ENCODE measurements at places on chromosomes 5 and 9.

GRCh38 chr5:111472579-111472978 lies 39.8 kb downstream of the STARD4 start:
- DNase-seq = no peak

DNA sequence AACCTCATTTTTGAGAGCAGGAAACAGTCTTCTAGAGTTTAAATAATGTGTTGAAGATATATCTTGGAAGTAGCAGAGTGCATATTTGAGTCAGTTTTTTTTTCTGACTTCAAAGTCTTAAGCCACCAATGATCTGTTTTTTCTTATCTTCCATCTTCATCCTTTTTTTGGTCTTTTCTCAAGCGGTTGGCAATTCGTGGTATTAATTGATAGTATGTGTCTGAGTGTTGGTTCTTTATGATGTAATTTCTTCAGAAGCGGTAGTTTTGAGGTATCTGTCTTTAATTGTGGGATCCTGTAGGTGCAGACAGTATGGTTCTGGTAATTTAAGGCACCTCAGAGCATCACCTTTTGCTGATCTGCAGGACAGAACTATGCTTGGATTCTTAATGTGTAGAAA lies 3.9 kb downstream of the CSNK1G3 start:
- DNase-seq = no peak

- DNase-seq = no peak
These were observed 4.6 kb downstream of the NIPAL4 start for GRCh38 chr5:157464519-157465171.

GRCh38 chr5:170416526-170416925 lies 27.4 kb upstream of the KCNMB1 start:
- DNase-seq = no peak

DNA sequence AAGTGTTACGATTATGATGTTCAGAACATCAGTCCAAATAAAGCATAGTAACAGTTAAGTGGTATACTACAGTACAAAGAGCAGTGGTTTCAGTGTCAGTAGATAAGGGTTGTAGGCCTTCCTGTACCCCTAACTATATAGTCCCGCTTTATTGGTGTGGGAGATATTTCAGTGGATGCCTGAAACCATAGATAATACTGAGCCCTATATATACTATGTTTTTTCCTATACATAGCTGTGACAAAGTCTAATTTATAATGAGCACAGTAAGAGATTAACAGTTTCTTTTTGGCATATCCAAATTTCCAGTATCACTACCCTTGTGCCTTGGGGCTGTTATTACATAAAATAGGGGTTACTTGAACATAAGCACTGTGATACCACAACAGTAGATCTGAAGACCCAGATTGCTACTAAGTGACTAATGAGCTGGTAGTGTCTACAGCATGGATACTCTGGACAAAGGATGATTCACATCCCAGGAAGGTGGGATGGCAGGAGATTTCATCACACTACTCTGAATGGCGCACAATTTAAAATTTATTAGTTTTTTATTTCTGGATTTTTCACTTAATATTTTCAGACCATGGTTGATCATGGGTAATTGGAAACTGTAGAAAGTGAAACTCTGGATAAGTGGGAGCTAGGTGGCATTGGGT lies 119.3 kb downstream of the RPS23 start:
- no peak for DNase-seq

DNA sequence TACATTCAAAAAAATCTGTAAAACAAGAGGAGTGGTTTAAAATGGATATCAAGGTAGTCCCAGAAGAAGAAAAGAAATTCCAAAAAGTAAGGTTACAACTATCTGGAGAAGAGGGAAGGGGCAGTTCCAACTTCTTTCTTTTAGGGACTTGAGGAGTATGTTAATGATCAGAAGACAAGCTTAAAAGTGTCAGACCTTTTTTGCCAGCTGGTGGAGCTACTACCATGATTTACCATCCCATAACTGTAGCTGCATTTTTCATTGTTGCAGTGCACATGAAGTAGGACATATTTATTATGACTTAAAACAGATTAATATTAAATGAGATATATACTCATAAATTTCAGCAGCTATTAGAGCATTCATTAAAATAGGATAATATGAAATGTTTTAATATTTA lies 158.5 kb upstream of the RGS7BP start:
- DNase-seq = no peak

GRCh38 chr9:121362813-121363621 lies 7.0 kb downstream of the STOM start:
- no peak for DNase-seq

DNA sequence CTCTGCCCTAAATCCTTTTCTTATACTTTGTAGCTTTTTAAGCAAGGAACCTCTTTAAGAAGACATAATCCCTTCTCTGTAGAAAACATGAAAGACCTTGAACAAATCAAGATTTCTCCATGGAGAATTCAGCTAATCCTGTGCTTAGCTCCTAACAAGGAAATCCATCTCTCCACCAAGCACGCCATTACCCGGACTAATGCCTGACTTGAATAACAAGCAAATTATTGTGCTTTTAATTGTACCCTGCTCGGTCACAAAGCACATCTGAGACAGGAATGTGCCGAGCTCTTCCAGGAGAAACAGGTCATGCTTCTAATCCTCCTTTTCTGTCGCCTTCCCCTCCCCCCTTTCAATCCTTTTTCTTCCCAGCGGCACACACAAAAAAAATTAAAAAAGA lies 141.3 kb downstream of the PSAT1 start:
- no peak for DNase-seq

DNA sequence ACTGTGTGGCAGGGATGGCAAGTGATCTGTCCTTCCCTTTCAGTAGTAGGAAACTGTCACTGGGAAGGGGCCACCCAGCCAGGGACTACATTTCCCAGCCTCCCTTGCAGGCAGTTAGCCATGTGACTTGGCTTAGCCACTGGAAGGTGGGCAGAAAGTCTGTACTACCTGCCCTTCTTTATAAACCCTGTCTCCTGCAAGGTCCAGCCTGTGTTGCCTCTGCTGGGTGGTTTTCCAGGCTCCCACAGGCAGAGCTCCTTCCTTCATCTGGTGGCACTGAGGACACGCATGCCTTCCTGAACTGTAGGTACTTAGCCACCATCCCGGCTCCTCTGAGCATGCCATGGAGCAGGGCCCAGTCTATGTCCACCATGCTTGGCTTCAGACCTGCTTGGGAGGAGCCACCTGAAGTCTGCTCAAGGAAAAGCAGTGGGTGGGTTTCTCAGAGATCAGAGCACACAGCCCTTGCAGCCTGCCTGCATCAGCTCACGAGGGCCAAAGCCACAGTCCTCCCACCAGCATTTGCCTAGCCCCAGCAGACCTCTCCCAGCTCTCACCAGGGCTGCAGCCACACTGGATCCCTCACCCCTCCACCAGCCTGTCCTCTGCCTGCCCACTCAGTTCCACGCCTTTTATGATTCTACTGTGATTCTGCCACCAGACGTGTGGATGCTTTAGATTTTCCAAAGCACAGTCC lies 16.7 kb upstream of the SLC25A51 start:
- no peak for DNase-seq

- no peak for DNase-seq
These were observed 215.9 kb upstream of the RFX3 start for GRCh38 chr9:3741729-3742128.

- DNase-seq = no peak
These were observed 45.2 kb upstream of the NOTCH1 start for GRCh38 chr9:136590821-136591752.

- DNase-seq = no peak
These were observed 91.2 kb downstream of the PAX5 start for GRCh38 chr9:36942891-36943290.

GRCh38 chr5:32504989-32505596 lies 60.6 kb upstream of the ZFR start:
- peak; percentile 65 for DNase-seq

DNA sequence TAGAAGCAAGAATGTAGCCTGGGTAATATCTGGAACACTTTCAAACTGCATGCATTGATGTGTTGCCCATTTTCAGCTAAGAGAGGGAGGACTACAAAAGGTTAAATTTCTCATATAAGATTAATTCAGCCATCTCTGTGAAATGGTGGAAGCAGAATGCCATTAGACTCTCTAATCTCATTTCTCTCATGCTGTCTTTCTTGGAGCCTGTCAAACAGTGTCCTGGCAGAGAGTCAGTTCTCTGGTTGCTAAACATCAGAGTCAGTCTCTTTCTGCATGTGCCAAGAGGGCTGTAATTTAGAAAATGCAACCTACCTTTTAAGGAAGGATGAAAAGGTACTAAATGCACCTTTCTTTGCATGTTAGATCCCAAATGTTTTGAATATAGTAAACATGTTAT lies 910 bp upstream of the GARNL3 start:
- DNase-seq = no peak

- DNase-seq = no peak
These were observed 121.7 kb downstream of the DEPDC1B start for GRCh38 chr5:60578315-60578714.

DNA sequence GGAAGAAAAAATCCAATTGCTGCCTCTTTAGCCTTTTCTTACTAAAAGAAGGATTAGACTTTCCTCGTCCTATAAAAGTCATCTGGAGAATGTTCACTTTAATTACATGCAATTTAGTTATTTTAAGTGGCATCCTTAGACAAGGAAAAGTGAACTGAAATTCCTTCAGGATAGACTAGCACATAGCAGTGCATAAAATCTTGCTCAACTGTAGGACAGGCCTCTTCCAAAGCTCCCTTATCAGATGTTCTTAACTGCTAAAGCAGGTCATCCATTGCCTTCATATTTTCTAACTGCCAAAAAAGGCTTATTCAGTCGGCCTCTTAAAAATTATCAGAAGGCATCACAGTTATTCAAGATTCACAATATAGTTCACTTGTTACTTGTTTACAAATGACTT lies 396.5 kb downstream of the DMRT2 start:
- no peak for DNase-seq

DNA sequence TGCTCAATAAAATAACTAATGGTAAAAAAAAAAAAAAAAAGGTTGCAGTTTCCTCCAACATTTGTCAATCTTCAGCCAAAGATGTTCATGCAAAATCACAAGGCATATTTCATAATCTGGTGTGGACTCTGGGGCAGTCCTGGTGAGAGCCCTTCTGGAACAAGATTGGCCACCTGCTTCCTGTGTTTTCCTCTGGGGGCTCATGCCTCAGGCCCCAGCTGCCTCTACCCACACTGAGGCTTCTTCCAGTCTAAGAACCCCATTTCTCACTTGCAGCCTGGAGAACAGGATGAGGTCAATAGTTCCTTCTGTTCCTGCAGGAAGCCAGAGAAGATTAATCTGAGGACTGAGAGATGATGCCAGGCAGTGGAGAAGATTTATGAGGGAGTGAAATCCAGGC lies 492.6 kb upstream of the BRINP1 start:
- no peak for DNase-seq

DNA sequence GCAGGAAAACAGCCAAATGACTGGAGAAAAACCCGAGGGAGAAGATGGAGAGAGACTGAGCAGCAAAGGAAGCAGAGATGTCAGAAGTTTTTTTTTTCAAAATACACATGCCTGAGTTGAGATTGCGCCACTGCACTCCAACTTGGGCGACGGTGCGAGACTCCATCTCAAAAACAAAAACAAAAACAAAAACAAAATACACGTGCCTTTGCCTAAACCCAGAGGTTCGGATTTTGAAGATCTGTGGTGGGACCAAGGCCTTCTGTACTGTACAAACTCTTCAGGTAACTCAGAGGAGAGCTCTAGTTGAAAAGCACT lies 38.8 kb upstream of the FBXW11 start:
- no peak for DNase-seq

GRCh38 chr5:148791334-148791667 lies 35.1 kb upstream of the ADRB2 start:
- no peak for DNase-seq

- DNase-seq = no peak
These were observed 37.5 kb downstream of the ZNF618 start for GRCh38 chr9:113913426-113914195.

DNA sequence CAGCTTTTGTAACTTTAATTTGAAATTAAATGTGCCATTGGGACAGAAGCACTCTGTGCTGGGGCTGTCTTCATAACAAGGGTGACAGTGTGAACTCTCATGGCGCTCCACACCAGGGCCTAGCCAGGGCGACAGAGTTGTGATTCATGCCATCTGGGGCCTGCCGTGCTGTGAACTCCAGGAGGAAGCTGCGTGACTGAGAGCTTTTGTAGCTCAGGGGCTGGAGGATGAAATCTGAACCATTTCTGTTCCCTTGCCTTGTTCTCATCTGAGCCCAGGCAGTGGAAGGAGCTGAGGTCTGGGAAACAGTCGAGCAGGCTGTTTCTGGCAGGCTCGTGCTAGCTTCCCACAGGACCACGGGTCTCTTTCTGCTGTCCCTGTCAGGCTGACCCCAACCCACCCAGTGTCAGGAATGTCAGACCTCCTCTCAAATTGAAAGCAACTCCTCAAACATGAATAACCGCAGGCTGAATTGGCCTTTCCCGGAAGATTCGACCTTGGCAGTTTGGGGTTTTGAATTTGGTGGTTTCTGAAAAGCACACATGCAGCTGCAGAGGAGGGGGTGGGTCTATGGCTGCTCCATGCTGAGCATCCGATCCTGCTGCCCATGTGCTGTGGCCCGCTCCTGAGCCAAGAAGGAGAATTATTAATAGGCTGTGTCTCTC lies 69.2 kb upstream of the RPS23 start:
- DNase-seq = no peak

DNA sequence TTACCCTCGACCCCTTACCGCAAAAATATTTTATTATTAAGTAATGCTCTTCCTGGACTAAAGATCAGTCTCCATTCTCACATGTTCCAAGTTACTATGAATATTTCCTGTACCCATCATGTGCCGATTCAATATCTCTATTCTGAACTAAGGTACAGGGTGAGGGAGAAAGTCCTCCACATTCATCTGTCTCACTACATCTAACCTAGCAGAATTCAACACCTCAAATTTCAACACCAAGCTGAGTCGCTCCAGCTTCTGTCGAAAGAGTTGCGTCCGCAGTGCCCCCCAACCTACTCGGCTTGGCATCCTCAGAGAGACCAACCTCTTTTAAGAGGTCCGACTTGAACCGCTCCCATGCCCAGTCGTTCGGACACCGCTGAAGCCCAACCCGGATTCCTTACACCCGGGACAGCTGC lies 1.0 kb downstream of the CERT1 start:
- DNase-seq = no peak

GRCh38 chr5:87268126-87268969 lies 665 bp downstream of the RASA1 start:
- DNase-seq = peak; percentile 9

GRCh38 chr5:143890487-143890886 lies 78.5 kb downstream of the HMHB1 start:
- no peak for DNase-seq
